AG08396 (cell line): ENCODE measurements at places on chromosomes 2 and 18.

- DNase-seq, result no peak
Measured at GRCh38 chr2:100853909-100854810, 34.2 kb downstream of the NPAS2 start.

DNA sequence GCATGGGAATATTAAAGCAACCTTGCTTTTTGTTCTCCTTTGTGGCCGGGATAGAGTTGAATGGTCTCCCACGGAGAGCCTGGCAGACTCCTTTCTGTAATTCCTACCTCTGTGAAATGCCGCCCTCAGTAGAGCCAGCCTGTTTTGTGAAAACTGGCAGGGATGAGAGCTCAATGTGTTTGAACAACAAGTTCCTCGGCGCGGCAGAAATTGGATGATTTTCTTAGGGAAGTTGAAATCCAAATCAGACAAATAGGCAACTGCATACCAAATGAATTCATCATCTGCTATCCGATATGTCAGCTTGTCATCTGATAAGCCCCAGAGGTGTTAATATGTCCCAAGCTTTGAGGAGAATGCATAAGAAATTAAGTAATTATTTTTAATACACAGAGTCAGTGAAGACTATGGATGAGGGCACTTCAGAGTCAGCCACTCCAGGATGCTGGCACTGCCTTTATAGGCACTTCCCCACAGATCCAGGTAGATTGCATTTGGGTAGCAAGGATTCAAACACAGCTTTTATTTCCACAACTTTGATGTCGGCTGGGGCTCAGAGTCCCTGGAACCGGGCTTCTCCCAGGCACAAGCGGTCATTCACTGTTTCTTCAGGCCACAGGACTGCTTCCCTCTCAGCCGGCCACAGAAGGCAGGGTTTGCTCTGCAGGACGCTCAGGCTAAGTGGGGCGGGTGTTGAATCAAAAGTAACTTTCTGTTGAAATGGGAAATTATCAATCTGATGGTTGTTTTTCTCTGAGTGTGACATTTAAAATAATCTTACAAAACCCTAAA, 82.8 kb upstream of the REV1 start:
- no peak for DNase-seq

- no peak for DNase-seq
Measured at GRCh38 chr18:36047521-36047920, 19.8 kb downstream of the RPRD1A start.

- no peak for DNase-seq
Measured at GRCh38 chr2:24754985-24755705, 38.0 kb downstream of the PTRHD1 start.

- no peak for DNase-seq
Measured at GRCh38 chr18:48195787-48196186, 213.4 kb downstream of the ZBTB7C start.

DNA sequence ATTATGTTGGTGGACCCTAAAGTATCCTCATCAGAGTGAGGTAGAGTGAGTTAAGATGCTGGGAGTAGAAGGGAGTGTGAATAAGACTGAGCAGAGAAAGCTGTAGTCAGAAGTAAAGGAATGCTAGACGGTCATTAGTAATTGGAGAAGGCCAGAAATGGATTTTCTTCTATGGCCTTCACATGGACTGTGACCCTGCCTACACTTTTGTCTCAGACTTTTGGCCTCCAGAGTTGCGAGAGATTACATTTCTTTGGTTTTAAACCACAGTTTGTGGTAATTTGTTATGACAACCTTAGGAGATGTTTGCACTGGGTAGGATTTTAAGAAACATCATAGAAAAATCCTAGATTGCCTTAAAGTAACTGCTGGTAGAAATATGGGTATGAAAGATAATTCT, 1267.7 kb upstream of the TMEFF2 start:
- DNase-seq, result no peak

DNA sequence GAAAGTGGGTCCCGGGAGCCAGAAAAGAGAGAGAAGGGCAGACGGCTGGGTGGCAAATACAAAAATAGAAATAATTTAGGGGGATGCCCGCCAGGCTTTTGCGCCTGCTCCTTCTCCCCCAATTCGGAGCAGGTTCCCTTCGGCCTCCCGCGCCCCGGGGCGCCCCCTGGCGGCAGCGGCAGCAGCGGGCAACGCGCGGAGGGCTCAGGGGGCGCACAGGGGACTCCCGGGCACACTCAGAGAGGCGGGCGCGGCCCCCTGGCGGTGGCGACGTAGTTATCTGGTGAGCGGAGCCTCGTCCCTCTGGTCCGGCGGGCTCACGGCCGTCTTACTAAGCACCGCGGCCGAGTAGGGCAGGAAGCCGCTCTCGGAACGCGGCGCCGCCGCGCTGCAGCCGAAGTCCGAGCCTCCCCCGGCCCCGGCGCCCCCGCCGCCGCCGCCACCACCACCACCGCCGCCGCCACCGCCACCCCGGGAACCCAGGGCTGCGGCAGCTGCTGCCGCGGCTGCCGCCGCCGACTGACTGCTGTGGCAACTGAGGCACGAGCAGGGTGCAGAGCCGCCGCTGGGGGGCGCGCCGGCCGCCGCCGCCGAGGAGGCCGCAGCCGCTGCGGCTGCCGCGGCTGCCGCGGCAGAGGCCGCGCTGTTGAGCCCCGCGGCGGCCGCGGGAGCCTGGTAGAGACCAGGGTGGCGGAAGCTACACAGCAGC, 3.8 kb downstream of the EVX2 start:
- DNase-seq, result peak; percentile 77

DNA sequence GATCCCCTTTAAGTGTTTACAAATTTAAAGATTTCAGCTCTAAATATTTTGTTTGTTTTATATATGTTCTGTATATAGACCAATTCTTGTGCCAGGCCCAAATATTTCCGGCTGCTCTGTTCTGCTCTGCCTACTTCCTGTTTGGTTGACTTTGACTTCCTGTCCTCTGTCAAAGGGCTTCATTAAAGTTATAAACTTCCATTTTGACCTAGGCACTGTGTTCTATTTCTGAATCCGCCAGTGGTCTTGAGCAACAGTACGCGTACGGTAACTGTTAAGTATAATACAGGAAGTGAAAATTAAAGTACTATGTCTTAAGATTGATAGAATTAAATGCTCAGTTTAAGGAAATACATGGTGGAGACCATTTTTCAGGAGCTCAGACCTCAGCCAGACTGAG, 13.5 kb upstream of the REL start:
- DNase-seq, result no peak

GRCh38 chr2:32990556-32990955, 43.8 kb downstream of the LTBP1 start:
- DNase-seq, result no peak

DNA sequence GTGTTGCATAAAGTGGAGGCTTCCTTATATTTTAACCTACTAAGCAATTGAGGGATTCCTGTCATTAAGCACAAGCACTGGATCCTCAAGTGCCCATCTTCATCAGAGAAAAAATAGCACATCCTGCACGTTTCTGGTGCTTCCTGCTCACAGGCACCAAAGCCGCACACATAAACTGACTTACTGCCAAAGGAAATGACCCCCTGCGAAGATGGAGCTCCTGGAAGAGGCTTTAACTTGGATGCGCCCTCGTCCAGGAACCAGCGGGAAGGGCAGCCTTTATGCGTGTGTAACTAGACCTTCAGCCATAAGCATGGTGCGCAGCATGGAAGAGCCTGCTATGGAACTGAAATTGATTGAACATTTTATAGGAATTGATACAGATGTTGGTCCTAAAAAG, 188.7 kb downstream of the FTCDNL1 start:
- DNase-seq, result no peak

- DNase-seq, result no peak
Measured at GRCh38 chr2:95061119-95061512, 35.6 kb downstream of the MAL start.

- DNase-seq, result no peak
Measured at GRCh38 chr18:56538746-56539145, 99.6 kb downstream of the TXNL1 start.

GRCh38 chr2:11866358-11867335, 120.2 kb downstream of the LPIN1 start:
- DNase-seq, result no peak

DNA sequence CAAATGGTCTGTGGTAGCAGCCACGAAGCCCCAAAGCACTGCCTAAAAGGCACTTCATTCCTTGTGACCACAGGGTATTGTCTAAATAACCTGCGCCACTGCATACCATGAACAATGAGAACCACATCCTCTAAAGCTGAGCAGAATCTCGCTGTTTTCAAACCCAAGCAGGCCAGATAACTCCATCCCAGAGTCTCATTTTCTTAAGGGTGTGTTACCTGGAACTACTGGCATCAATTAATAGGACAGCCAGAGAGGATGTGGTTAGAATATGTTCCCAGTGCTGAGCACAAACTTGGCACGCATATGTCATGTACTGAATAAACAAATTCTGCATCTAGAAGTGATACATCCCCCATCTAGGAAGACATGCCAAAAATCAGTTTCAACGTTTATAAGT, 13.0 kb downstream of the VPS4B start:
- DNase-seq, result peak; percentile 27

GRCh38 chr2:146748046-146748445, 1096.8 kb upstream of the ACVR2A start:
- DNase-seq, result no peak

DNA sequence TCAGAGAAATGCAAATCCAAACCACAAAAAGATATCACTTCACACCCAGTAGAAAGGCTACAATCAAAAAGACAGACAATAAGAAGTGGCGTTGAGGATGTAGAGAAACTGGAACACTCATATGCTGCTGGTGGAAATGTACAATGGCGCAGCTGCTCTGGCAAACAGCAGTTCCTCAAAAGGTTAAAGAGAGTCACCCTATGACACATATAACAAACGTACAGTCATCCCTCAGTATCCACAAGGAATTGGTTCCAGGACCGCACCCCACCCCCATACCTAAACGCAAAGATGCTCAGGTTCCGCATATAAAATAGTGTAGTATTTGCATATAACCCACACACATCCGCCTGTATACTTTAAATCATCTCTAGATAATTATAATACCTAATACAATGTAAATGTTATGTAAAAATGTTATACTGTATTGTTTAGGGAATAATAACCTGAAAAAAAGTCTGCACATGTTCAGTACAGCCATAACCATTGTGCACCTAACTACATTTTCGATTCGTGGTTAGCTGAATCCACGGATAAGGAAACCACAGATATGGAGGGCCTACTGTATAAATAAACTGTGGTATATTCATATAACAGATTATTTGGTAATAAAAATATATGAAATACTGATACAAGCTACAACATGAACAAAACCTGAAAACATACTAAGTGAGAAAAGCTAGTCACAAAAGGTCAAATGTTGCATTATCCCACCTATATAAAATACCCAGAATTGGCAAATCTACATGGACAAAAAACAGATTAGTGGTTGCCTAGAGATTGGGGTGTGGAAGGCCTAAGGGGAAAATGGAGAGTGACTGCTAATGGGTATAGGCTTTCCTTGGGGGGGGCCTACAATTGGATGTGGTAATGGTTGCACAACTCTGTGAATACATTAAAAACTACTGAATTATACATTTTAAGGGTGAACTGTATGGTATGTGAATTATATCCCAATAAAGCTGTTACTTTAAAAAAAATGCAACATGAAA, 37.5 kb downstream of the UXS1 start:
- no peak for DNase-seq

DNA sequence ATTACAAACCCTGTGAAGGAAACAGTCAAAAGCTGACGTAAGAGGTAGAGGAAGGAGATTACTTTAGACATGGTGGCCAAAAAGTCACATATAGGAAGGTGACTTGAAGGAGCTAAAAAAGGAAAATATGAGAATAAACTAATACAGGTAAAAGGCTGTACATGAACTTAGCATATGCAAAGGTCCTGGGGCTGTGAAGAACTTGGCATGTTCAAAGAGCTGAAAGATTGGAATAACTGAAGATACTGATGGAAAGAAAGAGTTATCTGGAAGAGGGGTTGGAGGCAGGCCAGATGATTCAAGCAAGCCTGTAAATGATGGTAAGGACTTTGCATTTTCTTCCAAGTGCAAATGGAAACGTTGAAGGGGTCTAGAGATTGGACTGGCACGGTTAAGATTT, 13.2 kb downstream of the IL36A start:
- no peak for DNase-seq
